ENCODE measurements at places on chromosomes 13 and 19.

- DNase-seq, result no peak
These were observed 51.6 kb upstream of the EHD2 start for GRCh38 chr19:47661611-47662010.

DNA sequence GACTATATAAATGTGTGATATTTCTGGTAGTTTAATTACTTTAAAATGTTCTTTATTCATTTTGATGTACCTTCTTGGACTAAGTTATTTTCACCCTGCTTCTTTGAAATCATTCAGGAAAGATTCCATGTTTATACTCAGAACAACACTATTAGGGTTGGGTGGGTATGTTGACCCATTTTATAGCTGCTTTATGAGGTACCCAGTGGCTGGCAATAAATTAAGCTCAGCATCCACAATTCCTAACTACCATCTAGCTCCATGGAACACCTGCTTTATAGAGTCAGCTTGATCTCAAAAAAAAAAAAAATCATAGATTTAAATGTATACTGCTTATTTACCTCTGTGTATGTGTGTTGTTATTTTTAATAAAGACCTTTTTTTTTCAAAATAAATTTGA is 78.9 kb upstream of the ZNF91 start:
- no peak for DNase-seq

- no peak for DNase-seq
These were observed 3.7 kb upstream of the C2CD4C start for GRCh38 chr19:412356-413355.

DNA sequence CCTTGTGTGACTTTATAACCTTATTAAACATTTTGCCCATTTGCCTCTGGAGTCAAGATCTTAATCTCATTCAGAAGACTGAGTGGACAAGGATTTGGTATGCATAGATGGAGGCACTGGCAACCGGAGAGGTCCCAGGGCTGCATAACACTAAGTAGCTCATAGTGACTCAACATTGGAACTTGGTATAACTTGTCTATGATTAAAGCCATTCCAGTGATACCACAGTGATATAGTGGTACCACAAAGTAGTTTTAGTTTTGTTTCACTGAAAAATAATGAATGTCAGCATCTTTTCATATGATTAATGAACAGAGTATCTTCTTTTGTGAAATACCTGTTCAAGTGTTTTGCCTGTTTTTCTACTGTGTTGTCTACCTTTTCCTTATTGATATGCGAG is 26.4 kb downstream of the CDK8 start:
- no peak for DNase-seq

DNA sequence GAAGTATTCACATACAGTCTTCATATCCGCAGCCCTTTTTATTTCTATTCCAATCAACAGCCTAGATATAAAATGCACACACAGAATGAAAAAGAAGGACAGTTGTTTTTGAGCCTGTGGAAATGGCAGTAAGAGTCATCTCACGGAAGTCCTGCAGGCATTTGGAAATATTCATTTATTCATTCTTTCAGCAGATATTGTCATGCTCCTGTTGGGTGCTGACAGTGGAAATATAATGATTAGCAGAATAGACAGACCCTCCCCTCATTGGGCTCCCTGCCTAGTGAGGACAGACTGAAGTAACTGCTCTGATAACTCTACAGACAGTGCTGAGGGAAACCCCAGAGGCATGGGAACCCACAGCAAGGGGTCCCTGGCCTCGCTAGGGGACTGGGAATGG is 392.3 kb downstream of the FOXO1 start:
- no peak for DNase-seq

DNA sequence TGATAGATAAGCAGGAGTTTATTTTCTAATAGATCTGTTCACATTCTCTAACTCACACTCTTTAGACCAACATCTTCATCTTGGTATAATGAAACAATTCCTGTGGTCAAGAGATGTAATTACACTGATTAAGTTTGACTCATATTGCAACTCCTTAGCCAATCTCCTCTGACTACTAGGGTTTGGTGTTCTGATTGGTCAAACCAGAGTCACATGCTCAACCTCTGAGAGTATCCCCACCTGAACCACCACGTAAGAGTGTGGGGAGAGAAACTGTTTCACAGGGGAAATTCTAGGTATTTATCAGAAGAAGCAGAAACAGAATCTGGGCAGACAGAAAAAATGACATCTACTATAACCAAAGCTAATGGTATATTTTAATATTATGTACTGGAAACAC is 42.4 kb downstream of the UQCRFS1 start:
- no peak for DNase-seq

GRCh38 chr13:74889321-74889720 is 592.6 kb downstream of the TBC1D4 start:
- DNase-seq, result no peak

- DNase-seq, result no peak
These were observed 56.8 kb downstream of the THSD1 start for GRCh38 chr13:52348983-52349780.

DNA sequence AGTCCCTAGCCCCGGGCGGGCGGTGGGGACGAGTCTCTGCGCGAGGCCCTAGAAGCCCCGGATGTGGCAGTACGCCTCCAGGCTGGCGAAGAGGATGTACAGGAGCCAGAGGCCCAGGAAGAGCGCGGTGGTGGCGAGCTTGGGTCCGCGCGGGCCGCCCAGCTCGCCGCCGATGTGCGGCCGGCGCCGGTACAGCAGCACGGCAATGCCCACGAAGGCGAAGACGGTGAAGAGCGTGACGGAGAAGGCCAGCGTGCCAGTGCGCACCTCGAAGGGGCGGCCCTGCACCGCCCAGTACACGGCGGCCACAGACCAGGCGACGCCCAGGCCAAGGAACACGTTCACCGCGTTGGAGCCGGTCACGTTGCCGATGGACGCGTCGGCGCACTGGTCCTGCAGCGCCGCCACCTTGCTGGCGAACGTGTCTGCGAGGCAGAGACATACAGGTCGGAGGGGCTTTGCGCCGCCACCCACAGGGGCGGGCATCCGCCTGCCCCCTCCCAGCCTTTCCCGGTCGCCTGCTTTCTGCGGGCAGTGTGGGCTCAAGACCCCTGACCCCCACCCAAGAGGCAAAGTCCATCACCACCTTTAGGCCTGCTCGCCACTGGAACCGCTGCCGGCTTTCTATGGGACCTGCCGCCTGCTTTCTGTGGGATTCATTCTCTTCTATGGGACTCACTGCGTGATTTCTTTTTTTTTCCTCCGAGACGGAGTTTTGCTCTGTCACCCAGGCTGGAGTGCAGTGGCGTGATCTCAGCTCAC is 10.9 kb upstream of the MEIS3 start:
- no peak for DNase-seq

GRCh38 chr19:49701271-49701786 is 10.4 kb downstream of the CPT1C start:
- DNase-seq, result no peak

DNA sequence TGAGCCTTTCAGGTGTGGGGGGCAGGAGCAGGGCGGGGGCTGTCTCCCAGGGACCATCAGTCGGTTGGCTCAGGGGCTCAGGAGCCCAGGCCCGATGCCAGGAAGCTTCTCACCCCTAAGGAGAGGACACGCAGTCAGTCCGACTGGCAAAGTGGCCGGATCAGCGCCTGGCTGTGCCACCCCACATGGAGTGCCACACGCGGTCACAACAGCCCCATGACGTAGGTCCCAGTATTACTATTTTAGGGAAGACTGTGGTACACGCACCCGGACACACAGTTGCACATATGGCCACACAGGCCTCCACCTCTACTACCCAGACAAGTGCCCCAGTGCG is 29.3 kb upstream of the GRTP1 start:
- DNase-seq, result no peak

GRCh38 chr13:86922936-86923335 is 748.2 kb upstream of the SLITRK5 start:
- DNase-seq, result no peak

- no peak for DNase-seq
These were observed 12.2 kb downstream of the GPR183 start for GRCh38 chr13:99294958-99295357.

- DNase-seq, result no peak
These were observed 97.6 kb upstream of the SLITRK6 start for GRCh38 chr13:85896516-85897450.

- no peak for DNase-seq
These were observed 217.4 kb downstream of the TBC1D4 start for GRCh38 chr13:75264611-75265010.
